ENCODE measurements at places on chromosomes 3 and 15.

DNA sequence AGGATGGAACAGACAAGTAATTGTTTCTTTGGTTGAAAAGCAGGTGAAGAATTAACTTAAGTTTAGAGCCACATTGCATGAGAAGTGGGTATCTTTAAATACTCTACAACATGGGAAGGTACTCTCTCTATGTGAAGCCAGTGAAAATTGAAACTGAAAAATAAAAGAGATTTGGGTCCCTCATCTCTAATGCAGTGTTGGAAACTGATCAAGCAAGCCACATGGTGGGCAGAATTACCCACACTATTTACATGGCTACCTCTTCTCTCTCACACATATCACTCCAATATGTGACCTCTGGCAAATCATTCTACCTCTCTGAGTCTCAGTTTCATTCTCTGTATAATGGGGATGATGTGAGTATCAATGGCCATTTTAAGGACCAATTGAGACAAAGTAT lies 339.0 kb downstream of the IL5RA start:
- no peak for DNase-seq

- no peak for DNase-seq
Observed at GRCh38 chr3:109963831-109964230, 626.5 kb upstream of the DPPA4 start.

GRCh38 chr3:123075359-123075758 lies 8.5 kb downstream of the PDIA5 start:
- DNase-seq, result no peak

DNA sequence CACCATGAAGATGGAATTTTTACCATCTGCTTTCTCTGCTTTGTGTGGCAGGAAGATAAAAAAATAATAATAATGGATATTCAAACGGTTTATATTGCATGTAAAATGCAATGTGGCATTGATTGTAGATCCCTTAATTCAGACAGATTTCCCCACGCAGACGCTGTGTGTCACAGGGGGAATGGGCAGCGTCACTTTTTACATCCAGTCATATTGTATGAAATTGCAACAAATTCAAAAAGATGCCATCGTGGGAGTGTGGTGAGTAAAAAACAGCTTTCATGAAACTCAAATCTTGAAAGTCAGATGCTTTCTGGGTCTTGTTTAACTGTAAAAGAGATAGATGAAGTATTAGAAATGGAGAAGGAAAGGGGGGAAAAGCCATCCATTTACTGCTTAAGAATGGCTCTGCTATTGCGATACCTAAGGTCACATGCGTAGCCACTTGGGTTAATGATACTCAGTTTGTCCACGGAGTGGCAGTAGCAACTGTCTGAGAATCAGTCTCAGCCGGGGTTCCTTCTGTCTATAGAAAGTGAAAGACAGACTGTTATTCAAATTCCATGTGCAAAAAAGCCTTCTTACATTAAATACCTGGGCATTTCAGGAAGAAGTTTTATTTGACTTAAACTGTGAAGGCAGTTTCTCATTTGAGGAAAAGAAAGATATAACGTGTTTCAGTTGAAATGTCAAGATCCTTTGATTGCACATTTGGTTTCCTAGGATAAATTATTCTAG lies 28.5 kb downstream of the BTD start:
- DNase-seq, result peak; percentile 25

Measured in stimulated activated CD4-positive, alpha-beta T cell treated with anti-CD3 and anti-CD28 coated beads, Interleukin-1b, Interleukin-23, amount 100 ng/mL, for 1 hour (primary cell).